ENCODE measurements at places on chromosomes 2 and 18. TPM values are rescaled to one million over a fixed set of nuclear protein-coding genes. Genes with fewer than 3 reads are reported as not detected.

Gene HOXD12
- not detected for total RNA-seq

Gene FNDC4
- total RNA-seq, result 10.4 TPM

Gene ZBTB7C
- not detected for total RNA-seq

Gene SLC25A12
- total RNA-seq, result 16.2 TPM

Gene RAB10
- 95.4 TPM for total RNA-seq

Gene C2orf15
- not detected for total RNA-seq

Gene CRYGC
- total RNA-seq, result not detected

Gene SPATS2L
- 142 TPM for total RNA-seq

Gene HOXD8
- not detected for total RNA-seq
